ENCODE measurements at places on chromosomes 5 and 9.
A peak's percentile ranks its signal among the peaks of the same experiment; 100 is the strongest.

- no peak for DNase-seq
These were observed 737 bp downstream of the RNF180 start for GRCh38 chr5:64166201-64166959.

DNA sequence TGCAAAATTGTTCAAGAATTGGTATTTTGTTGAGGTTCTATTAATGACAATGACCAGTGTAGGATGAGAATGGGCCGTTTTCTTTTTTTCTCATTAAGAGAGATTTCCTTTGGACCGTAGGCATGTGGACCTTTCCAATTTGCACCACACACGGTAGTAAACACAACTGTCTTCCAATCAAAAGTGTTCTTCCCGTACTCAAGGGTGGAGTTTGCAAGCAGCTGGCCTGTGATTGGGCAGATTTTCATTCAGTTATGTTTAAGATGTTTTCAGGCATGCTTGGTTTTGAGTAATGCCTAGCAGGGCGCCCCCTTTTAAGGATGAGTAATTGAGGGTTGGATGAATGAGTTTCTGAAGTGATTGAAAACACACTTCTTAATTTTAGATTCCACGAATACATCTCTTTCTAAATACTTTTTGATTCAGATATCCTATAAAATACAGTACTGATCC, 2.5 kb downstream of the KDM3B start:
- DNase-seq = peak; percentile 83

DNA sequence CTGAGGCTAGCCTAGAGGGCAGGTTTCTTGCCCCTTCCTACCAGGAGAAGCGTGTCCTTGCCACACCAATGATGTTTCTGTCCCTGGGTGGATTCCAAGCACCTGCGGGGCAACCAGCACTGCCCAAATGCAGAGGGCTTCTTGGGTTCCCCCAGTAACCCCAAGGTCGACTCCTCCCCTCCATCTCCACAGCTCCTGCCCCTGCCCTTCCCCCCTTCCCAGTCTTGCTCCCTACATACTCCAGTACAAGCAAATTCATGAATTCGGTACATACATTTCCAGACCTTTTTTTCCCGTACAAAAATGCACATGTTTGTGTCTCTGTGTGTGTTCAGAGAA, 12.8 kb upstream of the JADE2 start:
- DNase-seq = no peak

DNA sequence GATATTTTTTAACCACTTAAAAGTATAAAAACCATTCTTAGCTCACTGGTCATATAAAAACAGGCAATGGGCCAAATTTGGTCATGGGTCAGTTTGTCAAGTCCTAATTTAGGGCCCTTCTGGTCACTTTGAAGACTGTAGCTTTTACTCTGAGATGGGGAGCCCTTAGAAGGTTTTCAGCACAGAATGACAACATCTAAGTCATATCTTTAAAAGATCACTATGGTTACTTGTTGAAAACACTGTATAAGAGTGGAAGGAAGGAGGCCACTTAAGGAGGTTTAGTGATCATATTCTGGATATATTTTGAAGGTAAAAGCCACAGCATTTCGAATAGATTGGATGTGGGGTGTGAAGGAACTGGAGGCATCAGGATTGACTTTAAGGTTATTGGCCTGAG, 76.7 kb downstream of the STRBP start:
- no peak for DNase-seq

GRCh38 chr9:72589667-72590521, 68.5 kb downstream of the TMC1 start:
- no peak for DNase-seq

Data from activated naive CD4-positive, alpha-beta T cell treated with anti-CD3 and anti-CD28 coated beads for 36 hours (primary cell).